ENCODE measurements at places on chromosomes 12 and 14. TPM values are rescaled to one million over a fixed set of nuclear protein-coding genes. Genes with fewer than 3 reads are reported as not detected.

MGAT4C gene
- total RNA-seq, result not detected

DIO2 gene
- total RNA-seq, result not detected

NPC2 gene
- total RNA-seq, result 69.4 TPM

NEUROD4 gene
- not detected for total RNA-seq

INHBE gene
- 0.29 TPM for total RNA-seq

KRT79 gene
- total RNA-seq, result not detected

SLC41A2 gene
- total RNA-seq, result 11.1 TPM

SYNDIG1L gene
- total RNA-seq, result not detected

LRRIQ1 gene
- total RNA-seq, result not detected

YARS2 gene
- total RNA-seq, result 23.2 TPM

KITLG gene
- not detected for total RNA-seq

INSM2 gene
- not detected for total RNA-seq

PLEKHG7 gene
- total RNA-seq, result 3.4 TPM

ARHGEF40 gene
- 1.4 TPM for total RNA-seq

LRP6 gene
- 1.4 TPM for total RNA-seq

EXOC3L4 gene
- total RNA-seq, result not detected

TMEM63C gene
- 0.15 TPM for total RNA-seq

LIN7A gene
- not detected for total RNA-seq

TAS2R50 gene
- 1.2 TPM for total RNA-seq

CARMIL3 gene
- total RNA-seq, result 3.9 TPM

MCRS1 gene
- 82.2 TPM for total RNA-seq

CLEC4A gene
- total RNA-seq, result 1.3 TPM

SIRT4 gene
- 1.7 TPM for total RNA-seq

L2HGDH gene
- 4.3 TPM for total RNA-seq

NGB gene
- not detected for total RNA-seq

TEAD4 gene
- total RNA-seq, result not detected

RD3L gene
- total RNA-seq, result not detected

NOP9 gene
- total RNA-seq, result 36.4 TPM

TBX5 gene
- total RNA-seq, result not detected

PZP gene
- total RNA-seq, result not detected

PSMB11 gene
- not detected for total RNA-seq

TSPAN8 gene
- total RNA-seq, result not detected

EIF2S3B gene
- 0.83 TPM for total RNA-seq

GMFB gene
- 43.0 TPM for total RNA-seq

SLC2A3 gene
- 88.9 TPM for total RNA-seq

MDM2 gene
- total RNA-seq, result 90.8 TPM

SLC22A17 gene
- not detected for total RNA-seq

CLEC2B gene
- 19.1 TPM for total RNA-seq

GALNT6 gene
- total RNA-seq, result 24.4 TPM

FAM222A gene
- 0.73 TPM for total RNA-seq

PEBP1 gene
- 102 TPM for total RNA-seq

NRDE2 gene
- total RNA-seq, result 35.3 TPM

DAO gene
- total RNA-seq, result not detected

AQP2 gene
- total RNA-seq, result not detected

Measured in activated B cell treated with CpG ODN at 0.5 μM for 24 hours (primary cell).